ENCODE measurements at places on chromosomes 13 and 19. TPM values are rescaled to one million over a fixed set of nuclear protein-coding genes. Genes with fewer than 3 reads are reported as not detected.

Gene PLA2G4C
- 14.5 TPM for total RNA-seq

Gene TMEM150B
- not detected for total RNA-seq

Gene SMAD9
- 0.06 TPM for total RNA-seq

Gene UPK1A
- total RNA-seq = 0.47 TPM

Gene STARD13
- 6.0 TPM for total RNA-seq

Gene ZNF709
- total RNA-seq = not detected

Gene CYP2A6
- not detected for total RNA-seq

Gene MYO1F
- total RNA-seq = 0.39 TPM

Gene LILRB4
- total RNA-seq = not detected

Gene TNFRSF19
- total RNA-seq = 3.8 TPM

Gene FPR3
- total RNA-seq = not detected

Gene TMEM59L
- 5.2 TPM for total RNA-seq

Gene NLRP7
- total RNA-seq = not detected

Gene B3GNT8
- not detected for total RNA-seq
